ENCODE measurements at places on chromosomes 1 and 21.

DNA sequence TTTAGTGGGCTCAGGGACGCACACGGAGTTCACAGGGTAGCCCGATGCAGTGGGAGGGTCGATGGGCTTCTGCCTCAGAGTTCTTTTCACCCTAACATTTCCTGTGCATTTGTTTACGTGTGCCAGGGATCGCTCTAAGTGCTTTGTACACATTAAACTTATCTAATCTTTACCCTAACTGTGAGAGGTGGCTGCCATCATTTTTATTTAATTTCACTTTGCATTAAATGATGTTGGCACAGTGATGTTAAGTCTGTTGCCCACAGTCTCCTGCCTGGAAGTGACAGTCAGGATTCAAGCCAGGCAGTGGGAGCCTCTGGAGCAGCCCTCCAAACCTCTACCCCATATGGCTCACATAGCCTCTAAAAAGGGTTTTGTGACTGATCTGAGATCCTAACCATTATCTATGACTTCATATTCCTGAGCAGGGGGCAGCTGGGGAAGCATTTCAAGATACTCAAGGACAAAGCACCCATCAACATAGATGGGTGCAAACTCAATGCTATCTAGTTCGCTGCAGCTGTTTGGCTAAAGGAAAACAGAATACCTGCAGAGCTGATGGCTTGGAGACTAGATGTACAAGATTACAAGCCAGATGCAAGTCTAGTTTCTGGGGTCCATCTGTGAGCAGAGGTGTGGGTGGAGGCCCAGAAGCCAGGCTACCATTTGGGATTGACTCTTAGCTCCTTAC lies 303.8 kb downstream of the DISC1 start:
- DNase-seq = no peak

DNA sequence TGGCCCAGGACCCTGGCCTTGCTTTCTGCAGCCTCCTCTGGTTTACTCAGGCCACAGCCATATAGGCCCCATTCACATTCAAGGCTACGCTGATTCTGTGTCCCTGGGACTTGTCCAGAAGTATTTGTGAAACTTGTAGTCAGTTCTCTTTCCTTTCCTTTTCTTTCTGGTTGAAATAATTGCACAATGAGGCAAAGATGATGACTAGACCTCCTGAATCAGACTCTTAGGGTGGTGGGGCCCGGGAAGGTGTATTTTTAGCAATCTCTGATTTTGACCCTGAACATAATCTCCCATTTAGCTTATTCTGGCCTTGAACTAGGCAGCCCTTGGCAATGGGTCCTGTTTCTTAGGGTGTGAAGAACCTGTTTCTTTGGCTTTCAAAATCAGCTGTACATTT lies 39.9 kb downstream of the STUM start:
- DNase-seq = no peak

DNA sequence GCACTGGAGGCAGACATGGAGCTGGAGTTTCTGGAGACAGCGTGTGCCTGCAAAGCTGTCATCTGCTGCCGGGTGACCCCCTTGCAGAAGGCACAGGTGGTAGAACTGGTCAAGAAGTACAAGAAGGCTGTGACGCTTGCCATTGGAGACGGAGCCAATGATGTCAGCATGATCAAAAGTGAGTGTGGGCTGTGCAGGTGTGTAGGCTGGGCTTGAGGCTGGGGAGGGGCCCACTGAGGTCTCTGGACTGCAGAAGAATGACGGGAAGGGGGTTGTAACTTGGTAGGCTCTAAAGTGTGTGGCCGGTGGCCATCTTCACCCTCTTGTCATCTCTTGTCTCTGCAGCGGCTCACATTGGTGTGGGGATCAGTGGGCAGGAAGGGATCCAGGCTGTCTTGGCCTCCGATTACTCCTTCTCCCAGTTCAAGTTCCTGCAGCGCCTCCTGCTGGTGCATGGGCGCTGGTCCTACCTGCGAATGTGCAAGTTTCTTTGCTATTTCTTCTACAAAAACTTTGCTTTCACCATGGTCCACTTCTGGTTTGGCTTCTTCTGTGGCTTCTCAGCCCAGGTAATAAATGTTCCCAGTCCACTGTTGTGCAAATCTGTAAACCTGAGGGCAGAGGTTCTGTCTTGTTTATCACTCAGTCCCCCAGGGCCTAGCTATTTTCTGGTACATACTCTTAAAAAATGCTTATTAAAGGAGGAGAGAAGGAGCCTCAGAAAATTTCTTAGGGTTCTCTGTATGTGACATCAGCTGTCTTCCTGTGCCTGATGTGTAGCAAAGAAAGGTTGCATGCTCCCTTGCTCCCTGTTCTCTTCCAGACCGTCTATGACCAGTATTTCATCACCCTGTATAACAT lies 19.9 kb downstream of the ATP8B2 start:
- DNase-seq = peak; percentile 45

DNA sequence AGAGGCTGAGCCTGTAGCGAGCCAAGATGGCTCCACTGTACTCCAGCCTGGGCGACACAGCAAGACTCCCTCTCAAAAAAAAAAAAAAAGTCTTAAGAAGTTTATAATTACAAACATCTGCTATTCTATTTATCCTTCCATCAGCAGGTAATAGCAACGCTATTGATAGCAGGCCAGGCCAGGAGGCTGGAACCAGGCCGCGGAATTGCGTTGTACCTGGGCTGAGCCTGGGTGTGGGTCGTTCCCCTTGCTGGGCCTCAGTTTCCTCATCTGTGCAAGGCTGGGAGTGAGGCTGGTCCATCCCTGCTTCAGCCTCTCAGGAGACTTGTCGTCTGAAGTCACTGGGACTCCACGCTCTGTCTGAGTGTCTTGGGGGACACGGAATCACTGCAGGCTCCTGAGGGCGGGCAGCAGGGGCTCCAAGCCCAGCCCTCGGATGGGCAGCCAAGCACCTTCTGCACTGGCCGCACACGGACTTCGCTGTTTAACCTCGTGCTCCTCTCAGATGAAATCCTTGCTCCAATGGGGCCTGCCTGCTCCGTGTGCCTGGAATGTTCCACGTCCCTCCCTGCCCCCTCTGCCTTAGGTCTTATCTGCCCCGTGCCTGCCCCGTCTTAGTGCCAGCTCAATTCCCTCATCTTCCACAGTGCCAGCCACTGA lies 103.9 kb upstream of the C1orf174 start:
- no peak for DNase-seq

- no peak for DNase-seq
Observed at GRCh38 chr1:110264430-110264829, 54.3 kb downstream of the KCNC4 start.

- no peak for DNase-seq
Observed at GRCh38 chr1:19772053-19772452, 27.7 kb downstream of the TMCO4 start.

- no peak for DNase-seq
Observed at GRCh38 chr1:87961992-87962391, 633.3 kb downstream of the LMO4 start.

- no peak for DNase-seq
Observed at GRCh38 chr1:99535470-99536164, 110.3 kb upstream of the PALMD start.

DNA sequence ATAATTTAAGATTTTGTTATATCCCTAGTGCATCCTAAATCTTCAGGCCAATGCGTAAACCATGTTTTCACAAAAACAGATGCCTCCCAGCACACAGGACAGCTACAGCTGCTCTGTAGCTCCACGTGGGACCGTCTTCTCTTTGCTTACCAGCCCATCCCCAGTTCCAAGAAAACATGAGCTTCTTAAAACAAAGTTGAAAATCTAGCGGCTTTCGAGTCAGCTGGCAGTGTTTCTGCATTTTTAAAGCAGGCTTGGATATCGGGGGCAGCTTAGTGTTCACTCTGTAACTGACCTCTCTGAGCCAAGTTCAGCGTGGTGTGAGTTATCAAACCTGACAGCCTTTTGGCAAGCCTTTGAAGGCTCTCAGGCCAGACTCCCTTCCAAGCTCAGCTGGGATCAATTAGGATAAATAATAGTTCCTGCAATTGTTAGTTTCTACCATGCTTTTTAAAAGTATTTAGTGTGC lies 881.5 kb downstream of the LTN1 start:
- no peak for DNase-seq

DNA sequence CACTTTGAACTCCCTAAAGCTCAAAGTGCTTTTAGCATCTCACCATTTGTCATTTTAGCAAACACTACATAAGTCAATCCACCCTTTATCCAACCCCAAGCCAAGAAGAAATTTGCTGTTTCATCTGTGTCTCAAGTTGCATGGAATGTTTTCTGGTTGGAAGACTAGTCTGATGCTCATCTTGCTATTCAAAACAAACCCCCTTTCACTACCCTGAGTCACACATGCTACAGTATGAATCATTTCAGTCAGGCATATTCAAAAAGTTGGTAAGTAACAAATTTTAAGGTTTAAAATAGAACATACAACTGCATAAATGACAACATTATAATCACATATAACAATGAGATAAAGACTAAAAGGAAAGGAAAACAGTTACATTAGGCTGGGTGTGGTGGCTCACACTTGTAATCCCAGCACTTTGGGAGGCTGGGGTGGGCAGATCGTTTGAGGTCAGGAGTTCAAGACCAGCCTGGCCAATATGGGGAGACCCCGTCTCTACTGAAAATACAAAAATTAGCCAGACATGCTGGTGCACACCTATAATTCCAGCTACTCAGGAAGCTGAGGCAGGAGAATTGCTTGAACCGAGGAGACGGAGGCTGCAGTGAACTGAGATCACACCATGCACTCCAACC lies 38.7 kb downstream of the DSTYK start:
- no peak for DNase-seq

DNA sequence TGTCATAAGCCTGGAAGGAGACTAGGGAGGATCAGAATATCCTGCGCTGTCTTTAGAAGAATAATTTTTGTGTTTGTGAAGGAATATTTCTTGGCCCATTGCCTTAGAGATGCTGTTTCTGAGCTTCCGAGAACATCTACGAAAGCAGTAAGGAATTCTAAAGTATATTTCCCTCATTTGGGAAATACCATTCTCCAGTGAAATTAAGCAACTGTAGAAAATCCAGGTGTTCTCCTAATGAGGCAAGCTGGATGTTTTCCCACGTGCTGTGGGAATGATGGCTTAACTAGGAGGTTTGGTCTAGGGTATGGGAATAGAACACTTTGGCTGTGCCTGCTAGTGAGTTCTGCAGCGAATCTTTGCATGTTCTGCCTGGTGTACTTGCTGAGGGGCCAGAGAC lies 168.9 kb upstream of the KIAA0040 start:
- no peak for DNase-seq

- no peak for DNase-seq
Observed at GRCh38 chr21:31977816-31978215, 105.0 kb downstream of the HUNK start.

DNA sequence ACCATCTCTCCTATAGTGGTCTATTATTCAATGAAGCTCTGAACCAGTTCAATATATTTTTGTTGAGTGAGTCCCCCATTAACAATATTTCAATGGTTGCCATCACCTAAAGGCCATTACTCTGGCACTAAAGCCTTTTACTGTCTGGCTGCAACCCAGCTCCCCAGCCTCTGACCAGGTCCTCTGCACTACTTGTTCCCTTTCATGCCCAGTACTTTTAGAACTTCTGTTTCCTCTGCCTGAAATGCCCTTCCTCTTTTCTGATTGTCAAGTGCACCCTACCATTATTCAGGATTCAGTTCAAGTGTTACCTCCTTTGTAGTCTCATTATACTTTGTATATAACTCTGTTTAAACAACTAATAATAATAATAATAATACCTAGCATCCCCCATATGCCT lies 30.4 kb upstream of the ZFYVE9 start:
- DNase-seq = no peak

DNA sequence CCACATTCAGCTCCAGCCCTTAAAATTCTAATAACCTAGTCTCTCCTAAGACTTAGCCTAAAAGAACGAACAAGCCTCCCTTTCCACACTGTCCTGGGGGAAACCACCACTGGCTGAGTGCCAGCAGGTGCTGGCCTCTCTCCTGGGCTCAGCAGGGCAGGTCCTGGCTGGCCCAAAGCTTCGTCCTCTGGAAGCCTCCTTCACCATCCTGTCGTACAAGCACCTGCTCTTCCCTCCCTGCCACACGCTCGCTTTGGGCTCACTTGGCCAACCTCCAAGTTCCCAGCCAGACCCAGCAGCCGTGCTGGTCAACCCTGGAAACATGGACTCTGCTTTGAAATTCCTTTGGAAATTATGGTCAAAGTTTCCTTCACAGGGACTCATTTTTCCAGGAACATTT lies 58.2 kb upstream of the SLC25A33 start:
- DNase-seq = no peak

GRCh38 chr1:72837781-72838180 lies 555.4 kb upstream of the NEGR1 start:
- DNase-seq = no peak

DNA sequence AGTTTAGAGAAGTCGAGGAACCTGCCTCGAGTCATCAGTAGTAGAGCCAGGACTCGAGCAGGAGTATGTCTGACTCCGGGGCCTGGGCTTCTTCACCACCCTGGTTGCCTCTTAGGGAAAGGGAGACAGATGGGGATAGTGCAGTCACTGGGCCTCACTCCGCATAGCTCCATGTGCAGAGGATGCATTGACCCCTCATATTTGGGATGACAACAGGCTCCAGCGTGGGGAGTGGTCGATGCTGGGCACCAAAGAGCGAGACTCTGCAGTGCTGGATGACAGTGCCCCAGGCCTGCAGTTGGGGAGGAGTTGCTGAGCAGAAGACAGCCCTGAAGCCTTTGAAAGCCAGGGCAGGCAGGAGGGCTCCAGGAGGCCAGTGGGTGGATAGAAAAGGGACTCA lies 20.8 kb upstream of the TENT5C start:
- no peak for DNase-seq

DNA sequence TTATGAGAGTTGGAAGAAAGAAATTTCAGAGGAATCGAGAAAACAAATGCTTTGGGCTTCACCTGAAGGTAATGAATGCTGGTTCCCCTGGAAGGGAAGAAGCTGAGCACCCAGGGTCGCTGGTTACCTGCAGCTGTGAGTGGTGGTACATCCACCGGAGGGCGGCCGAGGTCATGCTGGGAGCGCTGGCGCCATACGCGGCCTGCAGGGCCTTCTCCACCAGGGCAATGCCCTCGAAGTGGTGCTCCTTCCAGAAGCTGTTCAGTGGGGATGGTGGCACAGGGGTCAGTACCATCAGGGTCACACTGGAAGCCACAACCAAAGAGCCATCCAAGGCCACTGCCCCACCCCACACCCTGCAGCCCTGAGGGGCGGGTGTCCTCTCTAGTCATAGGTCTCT lies 16.8 kb downstream of the MRTO4 start:
- no peak for DNase-seq

DNA sequence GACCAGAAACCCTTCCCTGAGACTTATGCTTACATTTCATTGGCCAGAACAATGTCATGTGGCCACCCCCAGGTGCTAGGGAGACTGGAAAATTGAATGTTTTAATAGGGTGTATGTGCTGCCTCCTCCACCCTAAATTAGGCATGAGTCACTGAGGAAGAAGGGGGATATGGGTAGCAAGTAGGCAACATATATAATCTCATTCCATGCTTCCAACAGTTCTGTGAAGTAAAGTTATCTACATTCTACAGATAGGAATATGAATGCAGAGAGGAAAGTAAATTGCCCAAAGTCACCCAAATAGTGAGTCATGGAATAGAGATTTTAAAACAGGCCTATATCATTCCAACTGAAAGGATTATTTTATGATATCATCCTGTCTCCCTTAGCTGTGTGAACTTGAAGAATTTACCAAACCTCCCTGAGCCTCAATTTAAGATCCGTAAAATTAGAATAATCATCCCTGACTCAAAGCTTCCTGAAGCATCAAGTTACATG lies 168.6 kb upstream of the FGGY start:
- DNase-seq = no peak

All from stimulated activated CD8-positive, alpha-beta memory T cell treated with anti-CD3 and anti-CD28 coated beads, Interleukin-15, amount 100 ng/mL, for 24 hours (primary cell).